ENCODE measurements at places on chromosomes 1 and 21.

DNA sequence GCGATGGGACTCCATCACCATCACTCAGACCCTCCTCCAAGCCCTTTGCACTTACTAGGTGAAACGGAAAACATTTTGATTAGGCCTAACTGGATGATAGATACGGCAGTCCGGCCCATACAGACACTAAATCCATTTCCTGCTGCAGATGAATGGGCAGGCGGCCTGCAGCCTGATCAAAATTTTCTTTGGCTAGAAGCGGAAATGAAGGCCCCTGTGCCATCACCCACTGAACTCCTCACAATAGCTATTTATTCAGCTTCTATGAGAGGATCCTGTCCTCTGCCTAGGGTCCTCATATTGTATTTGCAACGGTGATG is 200.5 kb downstream of the OMA1 start:
- no peak for DNase-seq

DNA sequence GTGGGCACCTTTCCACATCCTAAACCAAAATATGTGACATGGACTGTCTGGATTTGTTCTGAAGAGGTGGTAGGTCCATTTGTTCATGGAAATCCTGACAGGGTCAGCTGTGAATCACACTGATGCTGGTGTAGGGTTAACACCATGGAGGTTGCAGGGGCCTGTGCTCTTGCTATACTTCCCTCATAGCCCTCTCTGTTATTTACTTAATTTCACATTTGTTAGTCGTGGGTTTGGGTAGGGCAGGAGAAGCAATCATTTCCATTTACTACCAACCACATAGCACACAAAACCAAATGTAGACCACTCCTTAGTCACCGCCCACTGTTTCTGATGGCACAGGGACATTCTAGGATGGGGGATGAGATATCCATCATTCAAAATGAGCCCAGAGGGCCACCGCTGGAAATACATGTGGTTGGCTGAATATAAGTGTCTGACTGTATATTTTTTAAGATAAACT is 61.8 kb upstream of the POU2F1 start:
- DNase-seq = no peak

DNA sequence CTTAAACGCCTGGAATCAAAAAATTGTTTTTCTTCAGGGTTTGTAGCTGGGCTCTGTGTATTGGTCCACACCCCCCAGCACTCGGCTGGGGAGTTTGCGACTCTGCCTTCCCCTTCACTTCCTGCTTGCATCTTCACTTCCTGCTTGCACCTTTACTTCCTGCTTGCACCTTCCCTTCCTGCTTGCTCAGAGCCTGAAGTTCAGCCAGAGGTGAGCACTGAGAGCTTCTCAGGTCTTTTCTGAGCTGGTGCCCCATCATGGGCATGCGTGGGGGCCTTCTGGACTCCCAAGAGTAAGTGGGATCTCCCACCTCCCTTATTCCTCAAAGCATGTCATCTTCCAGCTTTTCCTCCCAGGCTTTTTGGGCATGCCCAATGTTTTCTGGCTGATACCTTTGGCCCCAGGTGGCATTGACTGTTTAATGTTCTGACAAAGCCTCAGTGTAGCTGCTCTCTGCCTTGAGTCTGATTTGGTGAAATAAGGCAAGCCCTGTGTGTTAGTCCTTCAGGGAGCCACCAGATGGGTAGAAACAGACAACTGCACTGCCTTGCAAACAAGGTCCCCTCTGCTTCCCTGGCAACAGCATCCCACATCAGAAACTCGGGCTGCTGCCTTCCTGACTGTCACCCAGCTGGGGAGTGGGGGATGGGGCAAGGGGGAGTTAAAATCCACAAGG is 3.5 kb downstream of the KRTAP10-2 start:
- DNase-seq = no peak

GRCh38 chr1:199221371-199222150 is 582.7 kb downstream of the PTPRC start:
- DNase-seq = no peak

GRCh38 chr1:111157431-111157830 is 17.4 kb downstream of the CEPT1 start:
- DNase-seq = no peak

GRCh38 chr1:242800521-242800920 is 276.0 kb upstream of the PLD5 start:
- no peak for DNase-seq

DNA sequence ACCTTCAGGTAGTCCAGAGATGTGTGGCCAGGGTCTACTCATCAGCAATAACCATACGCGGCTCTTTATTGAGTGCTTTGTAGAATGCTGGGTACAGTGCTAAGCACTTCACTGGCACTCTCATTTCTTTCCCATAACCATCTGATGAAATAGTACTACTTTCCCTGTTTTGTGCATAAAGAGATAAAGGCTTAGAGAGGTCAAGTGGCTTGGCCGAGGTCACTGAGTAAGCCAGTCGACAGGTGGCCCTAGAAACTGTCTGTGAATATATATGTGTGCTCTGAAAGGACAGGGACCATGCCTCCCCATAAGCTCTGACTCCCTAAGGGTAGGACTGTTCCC is 52.8 kb downstream of the NENF start:
- no peak for DNase-seq

DNA sequence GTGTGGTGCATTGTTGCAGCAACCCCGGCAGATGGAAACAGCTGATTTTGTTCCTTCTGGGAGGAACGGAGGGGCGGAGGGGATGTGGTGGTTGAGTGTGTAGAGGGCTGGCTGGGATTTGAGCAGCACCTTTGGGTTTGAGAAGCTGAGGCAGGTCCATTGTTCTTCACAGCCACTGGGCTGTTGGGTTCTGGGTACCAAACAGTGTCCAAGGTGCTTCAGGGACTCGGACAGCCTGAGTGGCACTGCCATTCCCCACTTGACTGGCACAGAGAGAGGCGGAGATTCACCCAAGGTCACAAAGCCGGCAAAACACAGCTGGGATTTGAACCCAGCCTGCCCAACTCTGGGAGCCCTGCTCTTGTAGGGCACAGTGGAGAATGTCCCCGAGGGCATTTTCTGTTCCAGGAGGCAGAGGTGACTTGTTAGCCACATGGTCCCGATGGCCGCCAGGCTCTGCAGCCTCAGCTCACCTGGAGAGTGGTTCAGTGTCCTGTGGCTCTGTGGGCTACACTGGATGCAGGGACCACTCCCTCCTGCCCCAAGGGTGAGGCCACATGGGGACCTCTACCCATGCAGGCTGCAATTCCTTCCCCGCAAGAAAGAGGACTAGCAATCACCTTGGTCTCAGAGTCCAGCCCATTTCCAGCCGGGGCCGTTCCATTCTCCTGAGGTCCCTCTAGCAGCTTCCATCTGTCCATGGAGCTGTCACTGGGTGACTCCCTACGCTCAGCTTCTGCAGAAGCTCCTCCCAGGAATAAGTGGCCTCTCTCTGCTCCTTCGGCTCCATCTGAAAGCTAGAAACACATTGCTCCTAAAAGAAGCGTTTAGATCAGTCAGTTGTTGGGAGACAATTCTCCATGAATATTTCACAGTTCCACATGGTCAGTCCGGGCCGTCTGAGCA is 31.2 kb upstream of the C1orf174 start:
- no peak for DNase-seq

DNA sequence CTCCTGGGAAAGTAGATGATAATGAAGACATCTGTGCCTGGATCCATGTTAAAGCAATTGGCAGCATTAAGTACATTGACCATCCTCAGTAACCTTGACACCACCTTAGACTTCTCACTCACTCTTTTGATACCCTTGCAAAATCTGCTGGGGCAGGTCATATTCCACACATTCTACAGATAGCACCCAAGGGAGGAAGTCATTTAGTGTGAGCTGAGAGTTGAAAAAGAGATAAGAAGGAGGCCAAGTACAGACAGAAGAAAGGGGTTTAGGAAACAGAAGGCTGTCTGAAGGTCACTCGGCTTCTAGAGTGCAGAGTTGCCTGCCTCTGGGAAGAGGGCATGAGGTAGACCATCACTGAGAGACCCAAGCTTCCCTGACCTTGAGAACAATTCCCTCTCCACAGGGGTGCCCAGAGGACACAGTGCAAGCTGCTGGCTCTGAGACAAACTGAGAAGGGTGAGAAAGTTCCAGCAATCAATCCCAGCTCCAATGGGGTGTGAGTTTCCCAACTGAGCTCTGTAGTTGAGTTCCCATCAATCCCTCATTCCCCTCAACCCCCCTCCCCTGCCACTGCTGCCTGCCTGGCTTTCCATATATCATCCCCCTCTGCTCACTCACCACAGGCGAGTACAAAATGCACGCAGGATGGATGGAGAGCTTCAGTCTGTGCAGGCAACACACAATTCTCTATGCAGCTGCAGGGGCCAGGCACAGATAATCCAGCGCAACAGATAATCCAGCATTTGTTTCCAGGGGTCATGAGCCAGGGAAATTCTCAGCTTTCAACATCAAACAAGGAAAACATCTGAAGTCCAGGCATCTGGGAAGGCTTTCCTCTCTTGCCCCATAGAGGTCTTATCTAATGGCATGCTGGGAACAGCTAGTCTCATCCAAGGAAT is 7.4 kb upstream of the MOB3C start:
- no peak for DNase-seq

- DNase-seq = no peak
Measured at GRCh38 chr21:41477641-41478318, 30.2 kb downstream of the TMPRSS2 start.

DNA sequence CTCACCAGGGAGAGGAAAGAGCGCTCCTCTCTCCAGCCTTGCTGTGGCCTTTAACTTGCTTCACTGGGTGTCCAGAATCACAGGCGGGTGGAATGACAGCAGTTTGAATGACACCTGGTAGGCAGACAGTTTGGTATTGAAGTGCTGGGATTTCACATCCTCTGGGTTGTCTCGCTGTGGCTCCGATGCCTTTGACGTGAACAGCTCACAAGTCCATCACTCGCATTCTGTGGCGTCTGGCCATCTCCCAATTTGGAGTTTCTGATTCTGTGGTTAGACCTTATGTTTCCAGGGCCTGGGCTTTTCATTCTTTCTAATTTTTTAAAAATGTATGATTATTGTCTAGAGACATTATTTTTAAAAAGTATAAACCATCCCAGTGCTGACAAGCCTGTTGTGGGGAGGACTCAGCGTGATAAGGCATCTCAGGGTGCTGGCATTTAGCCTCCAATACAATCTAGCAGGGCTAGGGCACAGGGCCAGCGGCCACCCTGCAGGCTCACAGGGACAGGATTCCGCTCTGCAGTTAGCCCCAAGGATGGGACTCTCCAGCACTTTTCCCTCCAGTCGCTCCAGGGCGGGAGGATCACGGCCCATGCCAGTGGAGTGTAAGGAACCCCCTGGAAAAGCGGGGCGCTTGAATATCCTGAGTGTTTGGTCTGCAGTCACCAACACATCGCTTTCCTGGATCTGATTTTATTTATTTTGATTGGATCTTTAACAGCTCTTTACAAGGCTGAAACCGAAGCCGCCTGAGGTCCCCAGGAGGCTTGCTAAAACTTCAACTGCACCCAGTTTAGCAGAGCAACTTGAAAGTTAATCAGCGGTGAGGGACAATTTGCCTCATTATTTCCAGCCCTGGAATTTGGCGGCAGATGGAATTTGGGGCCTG is 178.3 kb downstream of the TRABD2B start:
- no peak for DNase-seq

- DNase-seq = no peak
Measured at GRCh38 chr1:222127096-222127495, 385.2 kb upstream of the DUSP10 start.

- DNase-seq = peak; percentile 87
Measured at GRCh38 chr21:25457411-25457810, 149.9 kb downstream of the MRPL39 start.

DNA sequence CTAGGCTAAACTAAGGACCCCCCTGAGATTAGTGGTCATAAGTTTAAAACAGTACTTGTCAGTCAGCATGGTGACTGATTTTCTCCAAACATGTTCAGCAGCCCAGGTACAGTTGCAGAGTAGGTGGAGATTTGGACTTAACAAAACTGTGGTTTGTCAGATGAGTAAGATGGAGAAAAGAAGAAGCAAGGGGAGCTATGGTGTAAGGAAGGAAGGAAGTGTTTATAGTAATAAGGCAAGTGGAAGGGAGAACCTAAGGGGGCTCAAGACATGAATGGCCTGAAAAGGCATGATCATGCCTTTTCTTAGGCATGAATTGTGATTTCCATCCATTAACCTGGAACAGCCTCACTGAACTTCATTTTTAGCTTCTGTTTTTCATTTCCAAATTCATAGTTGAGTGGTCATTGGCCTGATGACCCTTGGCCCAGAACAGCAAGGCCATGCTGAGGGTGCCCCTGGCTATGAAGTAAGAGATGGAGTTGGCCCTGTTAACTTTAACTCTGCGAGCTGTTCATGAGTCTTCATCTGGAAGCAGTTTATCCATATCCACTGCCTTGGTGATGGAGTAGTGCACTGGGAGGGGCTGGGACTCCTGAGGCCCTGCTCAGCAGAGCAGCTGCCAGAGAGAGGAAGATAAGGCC is 60.7 kb downstream of the LRRC8D start:
- DNase-seq = no peak

DNA sequence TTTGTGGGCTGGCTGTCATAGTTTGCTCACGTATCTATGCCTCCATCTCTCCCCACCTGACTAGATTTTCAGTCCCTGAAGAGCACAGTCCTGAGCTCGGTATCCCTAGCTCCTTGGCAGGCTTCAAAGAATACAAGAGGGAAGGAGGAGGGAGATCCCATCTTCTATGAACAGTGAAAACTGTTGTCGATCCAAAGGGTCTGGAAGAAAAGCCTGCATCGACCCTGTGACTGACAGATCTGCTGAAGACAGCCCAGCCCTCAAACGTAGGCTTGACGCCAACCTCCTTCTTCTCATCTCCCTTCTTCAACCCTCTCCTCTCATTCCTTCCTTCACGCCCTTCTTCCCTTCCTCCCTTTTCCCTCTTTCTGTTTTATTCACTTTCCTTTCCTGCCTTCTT is 13.3 kb upstream of the ADORA1 start:
- DNase-seq = no peak

GRCh38 chr21:33299181-33299752 is 25.5 kb upstream of the IFNAR1 start:
- DNase-seq = no peak

DNA sequence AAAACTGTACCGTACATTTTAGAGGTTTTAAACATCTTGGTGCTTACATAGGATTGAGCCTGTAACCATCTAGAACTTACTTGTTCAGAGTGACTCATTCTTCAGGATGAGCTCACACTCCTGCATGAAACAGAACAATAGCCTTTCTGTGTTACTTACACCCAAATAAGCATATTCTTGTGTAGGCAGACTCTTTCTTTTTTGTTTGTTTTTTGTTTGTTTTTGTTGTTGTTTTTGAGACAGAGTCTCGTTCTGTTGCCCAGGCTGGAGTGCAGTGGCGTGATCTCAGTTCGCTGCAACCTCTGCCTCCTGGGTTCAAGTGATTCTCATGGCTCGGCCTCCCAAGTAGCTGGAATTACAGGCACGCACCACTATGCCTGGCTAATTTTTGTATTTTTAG is 3.8 kb upstream of the CA6 start:
- DNase-seq = peak; percentile 82

Data from iris pigment epithelial cell (primary cell).